Stimulated activated CD4-positive, alpha-beta T cell treated with anti-CD3 and anti-CD28 coated beads, Interleukin-2, amount 100 ng/mL, for 4 hours (primary cell): ENCODE measurements at places on chromosomes 3 and 15.
A peak's percentile ranks its signal among the peaks of the same experiment; 100 is the strongest.

DNA sequence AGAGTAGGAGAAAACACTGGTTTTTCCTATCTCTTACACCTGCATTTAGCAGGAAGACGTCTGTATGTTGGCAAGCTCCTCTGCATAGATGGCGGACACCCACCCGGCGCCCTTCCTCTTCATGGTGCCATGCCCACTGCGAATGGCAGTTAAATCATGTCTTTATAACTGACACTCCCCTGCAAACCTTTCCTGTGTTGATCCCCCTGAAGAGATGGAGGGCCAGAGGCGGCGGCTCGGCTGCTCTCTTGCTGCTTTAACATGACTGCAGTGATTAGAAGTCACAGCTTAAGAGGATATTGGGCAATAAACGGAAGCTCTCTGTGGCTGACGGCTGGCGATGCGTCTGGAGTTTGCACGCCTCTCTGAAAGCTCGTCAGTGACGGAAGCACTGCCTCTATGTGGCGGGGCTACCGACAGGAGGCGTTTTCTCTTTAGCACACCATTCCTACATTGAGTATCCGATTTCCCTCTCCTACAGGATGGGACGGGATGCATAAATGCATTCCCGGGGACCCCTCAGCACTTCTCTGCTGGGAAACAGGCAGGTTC, 25.5 kb upstream of the SNRPA1 start:
- peak; percentile 27 for DNase-seq

- DNase-seq = no peak
Observed at GRCh38 chr3:170321321-170322034, 36.0 kb upstream of the SKIL start.

DNA sequence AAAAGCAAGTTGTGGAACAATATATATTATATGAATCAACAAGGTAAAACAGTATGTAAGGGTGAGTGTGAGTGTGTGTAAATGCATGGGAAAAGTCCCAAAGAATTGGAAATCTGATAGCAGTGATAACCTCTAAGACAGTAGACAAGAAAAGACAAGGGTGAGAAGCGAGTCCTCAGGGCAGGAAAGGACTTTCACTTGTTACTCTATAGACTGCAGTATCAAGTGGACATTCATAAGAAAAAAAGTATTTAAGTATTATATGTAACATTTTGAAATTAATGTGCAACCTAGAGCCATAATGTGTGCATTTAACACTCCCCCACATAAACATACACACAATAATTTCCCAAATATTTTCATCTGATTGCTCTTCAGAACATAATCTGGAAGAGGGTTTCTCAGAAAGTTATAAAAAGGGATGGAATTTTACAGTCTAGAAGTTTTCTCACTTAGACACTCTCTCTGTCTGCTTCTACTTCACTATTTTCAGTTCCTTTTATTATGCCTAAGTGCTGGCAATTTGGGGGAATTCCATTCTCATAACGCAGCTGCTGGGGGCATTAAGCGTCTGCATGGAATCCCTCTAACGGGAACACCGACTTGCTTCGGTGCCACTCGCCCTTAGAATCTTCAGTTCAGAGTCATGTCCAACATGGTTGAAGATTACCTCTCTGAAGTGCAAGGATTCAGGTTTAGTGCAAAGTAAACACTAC, 50.0 kb upstream of the CDIN1 start:
- no peak for DNase-seq

- no peak for DNase-seq
Observed at GRCh38 chr3:161372321-161373260, 1.3 kb upstream of the SPTSSB start.

GRCh38 chr3:108164391-108164790, 57.8 kb downstream of the IFT57 start:
- no peak for DNase-seq

GRCh38 chr15:59131969-59132562, 27.1 kb downstream of the CCNB2 start:
- DNase-seq = no peak

DNA sequence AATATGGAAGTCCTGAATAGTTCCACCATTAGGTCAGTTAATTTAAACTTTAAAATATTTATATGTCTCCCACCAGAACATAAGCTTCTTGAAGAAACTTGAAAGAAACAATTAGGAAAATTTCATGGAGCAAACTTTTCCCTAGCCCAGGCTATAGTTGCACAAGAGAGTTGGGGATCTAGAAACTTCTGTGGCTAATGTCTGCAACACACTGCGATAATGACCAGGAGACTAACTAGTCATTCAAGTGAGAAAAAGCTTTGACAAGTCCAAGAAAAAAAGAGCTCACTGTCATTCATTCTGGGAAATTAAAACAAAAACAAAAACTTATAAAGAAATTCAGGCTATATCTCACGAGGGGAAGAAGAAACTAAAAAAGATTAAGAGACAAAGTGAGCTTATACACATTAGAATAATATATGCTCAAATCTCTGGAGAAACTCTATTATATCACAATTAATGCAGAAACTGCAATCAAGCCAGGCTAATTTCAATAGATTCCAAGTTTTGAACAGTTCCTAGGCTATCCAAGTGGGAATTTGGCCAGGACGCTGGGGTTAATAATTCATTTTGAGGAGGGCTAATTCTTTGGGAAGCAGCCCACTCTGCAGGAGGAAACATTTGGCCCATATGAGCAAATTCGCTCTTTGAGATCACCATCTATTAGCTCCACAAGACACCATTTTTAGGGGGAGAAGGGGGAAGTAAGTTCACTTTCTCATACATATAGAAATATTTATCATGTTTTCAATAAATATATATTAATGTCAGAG, 134.6 kb downstream of the MEIS2 start:
- DNase-seq = no peak

GRCh38 chr3:193764959-193765358, 172.0 kb downstream of the OPA1 start:
- no peak for DNase-seq

DNA sequence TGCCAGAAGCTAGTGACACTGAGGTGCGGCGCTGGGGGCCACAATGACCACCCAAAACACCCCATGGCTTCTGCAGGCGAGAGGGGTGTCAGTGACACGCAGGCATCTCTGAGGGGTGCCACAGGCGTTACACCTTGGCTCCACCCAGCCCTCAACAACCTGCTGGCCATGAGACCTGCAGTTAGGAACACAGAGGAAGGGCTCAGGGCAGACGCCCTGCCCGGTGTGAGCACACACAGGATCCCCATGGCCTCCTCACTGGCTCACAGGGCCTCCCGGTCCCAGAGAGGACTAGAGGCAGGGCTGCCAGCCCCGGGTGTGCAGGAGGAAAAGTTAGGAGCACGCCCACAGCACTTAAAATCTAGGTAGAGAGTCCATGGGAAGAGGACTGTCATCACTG, 35.1 kb downstream of the CYFIP1 start:
- DNase-seq = no peak

- no peak for DNase-seq
Observed at GRCh38 chr3:98325055-98325454, 28.6 kb upstream of the OR5K4 start.

DNA sequence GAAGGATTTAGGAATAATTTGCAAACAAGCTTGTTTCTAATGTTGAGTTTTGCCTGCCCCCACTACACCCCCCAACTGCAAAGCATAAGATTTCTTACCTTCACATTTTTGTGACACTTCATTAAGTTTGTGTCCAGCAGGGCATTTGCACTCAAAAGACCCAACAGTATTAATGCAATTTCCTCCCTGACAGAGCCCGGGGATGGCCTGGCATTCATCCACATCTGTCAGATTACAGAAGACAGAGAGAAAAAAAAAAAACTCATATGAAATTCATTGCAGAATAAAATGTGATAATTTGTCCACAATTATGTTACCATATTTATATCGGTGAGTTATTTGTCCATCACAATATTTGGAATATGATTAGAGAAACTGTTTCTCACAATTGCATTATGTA, 111.5 kb downstream of the FBN1 start:
- no peak for DNase-seq

DNA sequence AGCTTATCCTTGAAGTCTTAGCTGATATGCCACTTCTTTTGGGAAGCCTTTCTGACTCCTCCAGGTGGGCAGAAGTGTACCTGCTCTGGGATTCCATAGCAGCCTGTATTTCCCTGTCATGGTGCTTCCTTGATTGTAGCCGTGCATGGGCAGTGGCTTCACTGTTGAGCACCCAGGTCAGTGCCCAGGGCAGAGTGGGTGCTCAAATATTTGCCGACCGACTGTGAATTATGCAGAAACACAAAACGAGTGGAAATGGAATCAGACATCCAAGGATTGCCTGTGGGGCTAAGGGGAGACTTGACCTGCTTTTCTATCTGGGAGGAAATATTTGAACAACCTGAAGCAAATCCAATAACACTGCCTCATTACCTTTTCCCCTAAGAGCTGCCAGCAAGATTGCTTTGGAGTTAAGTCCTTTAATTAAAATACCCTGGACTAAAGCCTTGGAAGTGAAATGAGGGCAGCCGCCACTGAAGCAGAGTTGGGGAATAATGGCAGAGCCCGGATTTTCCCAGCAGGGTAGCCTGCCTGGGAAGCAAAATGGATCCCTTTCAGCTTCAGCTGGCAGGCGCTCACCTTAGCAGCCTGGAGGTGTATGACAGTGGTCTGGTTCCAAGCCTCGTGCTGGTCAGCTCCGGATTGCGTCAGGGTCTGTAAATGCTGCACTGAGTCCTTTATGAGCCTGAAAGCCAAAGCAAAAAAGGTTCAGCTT, 14.9 kb downstream of the ACOX2 start:
- DNase-seq = no peak

GRCh38 chr3:30286811-30287210, 319.6 kb upstream of the TGFBR2 start:
- no peak for DNase-seq

DNA sequence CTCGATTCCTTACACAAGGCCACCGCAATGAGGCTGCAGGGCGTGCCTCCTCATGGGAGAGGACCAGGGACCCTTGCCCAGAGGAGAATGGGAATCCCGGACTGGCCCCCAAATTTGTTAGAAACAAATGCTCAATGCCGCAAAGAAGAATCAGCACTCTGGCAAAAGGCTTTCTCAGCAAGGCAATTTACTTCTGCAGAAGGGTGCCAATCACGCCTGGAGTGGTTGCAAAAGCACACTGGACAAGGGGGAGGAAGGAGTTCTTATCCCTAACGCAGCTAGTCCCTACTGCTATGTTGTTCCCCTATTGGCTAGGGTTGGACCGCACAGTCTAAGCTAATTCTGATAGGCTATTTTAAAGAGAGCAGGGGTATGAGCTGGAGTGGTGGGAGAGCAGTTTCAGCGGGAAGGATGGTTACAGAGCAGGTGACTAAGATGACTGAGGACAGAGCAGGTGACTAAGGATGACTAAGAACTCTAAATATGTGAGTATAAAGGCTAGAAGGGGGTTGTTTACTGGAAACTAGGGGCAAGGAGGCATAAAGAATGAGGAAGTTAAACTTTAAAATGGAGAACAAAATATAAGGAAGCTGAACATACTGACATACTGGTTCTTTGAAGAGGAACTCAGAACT, 48.5 kb downstream of the KATNBL1 start:
- DNase-seq = no peak

DNA sequence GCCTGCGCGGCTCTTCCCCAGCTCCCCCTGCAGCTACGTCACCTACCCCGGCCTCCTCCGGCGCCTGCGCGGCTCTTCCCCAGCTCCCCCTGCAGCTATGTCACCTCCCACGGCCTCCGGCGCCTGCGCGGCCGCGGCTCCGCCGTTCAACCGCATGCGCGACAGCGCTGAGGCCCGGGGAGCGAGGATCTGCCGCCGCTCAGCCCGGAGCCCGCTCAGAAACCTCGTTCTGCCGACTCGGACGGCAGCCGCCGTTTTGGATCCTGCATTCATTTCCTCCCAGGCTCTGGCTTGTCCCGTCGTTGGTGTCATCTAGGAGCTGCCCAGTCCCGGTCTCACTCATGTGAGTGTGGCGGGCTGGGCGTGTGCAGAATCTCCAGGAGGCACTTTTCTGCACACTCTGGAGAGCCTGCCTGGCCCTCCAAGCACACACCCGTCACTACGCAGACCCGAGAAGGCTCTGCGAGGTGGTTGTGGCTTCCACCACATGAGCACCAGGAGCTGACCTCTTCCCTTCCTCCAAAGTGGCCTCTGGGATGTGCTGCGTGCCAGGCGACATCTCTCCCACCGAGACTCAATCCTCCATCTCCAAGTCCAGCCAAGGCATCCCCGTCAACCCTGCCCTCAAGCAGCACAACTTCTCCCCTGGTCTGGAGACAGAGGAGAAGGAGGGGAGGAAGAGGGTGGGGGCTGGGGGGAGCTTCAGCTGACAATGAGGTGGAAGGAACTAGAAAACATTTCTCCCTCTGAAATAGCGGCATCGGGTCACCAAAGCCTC, 165.3 kb downstream of the CHSY1 start:
- no peak for DNase-seq

DNA sequence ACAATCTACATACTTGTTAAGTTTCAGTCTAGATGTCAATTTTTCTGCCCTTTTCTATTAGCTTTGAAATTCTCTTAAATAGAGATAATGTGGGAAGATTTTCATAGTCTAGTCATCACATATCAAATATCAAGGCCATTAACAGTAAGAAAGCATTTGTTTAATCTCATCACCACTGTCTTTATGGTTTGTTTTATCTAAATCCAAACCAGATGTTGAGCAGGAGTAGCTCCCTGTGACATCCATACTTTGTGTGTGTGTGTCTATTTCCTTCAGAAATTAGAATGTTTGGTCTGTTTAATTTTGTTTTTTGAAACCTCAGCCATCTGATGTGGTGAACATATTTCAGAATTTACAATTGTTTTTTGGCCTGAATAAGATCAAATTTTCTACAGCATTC, 23.1 kb upstream of the GOLGA8B start:
- DNase-seq = no peak

DNA sequence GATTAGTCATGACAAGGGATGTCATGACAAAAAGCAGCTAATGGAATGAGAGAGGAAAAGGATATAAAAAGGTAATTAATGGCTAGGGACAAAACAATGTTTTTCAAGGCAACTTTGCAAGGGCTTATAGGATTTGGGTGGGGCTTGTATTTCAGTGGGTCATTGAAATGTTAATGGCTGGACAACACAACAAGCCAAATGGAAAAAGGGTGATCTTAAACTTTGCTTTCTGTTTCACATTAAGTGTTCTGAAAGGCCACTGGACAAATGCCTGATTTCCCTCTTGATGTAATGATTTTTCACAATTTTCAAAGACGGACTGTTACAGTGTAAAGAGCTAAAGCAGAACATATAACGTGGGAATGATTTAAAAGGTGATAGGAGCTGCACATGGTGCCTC, 345.0 kb downstream of the TUSC7 start:
- no peak for DNase-seq

- DNase-seq = no peak
Observed at GRCh38 chr15:39595338-39596221, 14.7 kb downstream of the THBS1 start.

GRCh38 chr3:148922467-148922866, 57.4 kb downstream of the CPA3 start:
- no peak for DNase-seq
